ENCODE measurements at places on chromosomes 5 and 9.

- no peak for DNase-seq
Observed at GRCh38 chr5:5298841-5299541, 123.5 kb upstream of the ICE1 start.

GRCh38 chr5:173281910-173282309, 46.3 kb downstream of the STC2 start:
- DNase-seq: no peak

DNA sequence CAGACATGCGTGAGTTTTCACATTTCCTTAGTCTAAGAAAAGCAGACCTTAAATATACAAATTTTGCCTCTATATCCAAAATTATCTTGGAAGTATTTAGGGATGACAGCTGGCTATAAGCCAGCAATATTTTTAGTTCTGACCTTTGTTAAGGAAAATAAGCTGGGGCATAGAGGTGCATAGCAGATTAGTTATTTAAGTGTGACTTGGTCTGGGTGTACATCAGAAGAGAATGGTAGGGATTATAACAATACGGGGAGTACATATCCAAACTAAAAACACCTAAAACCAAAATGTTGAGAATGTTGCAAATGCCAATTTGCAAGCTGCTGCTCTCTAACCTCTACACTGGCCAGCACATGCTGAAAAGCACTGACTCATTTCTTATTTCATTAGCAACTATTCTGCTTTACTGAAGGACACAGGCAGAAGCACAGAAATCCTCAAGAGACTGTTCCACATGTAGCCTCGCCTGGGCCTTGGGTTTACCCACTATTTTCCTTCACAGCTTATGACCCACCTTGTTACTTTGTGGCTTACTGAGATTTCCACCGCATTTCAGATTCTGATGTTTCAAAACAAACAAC, 22.3 kb downstream of the LEAP2 start:
- DNase-seq: no peak

GRCh38 chr9:119781886-119782285, 412.7 kb upstream of the BRINP1 start:
- DNase-seq: no peak

Data from neural crest cell (in vitro differentiated cells).